ENCODE measurements at places on chromosomes 6 and 20.

GRCh38 chr6:43768506-43768860, 1.5 kb upstream of the VEGFA start:
- DNase-seq: no peak

DNA sequence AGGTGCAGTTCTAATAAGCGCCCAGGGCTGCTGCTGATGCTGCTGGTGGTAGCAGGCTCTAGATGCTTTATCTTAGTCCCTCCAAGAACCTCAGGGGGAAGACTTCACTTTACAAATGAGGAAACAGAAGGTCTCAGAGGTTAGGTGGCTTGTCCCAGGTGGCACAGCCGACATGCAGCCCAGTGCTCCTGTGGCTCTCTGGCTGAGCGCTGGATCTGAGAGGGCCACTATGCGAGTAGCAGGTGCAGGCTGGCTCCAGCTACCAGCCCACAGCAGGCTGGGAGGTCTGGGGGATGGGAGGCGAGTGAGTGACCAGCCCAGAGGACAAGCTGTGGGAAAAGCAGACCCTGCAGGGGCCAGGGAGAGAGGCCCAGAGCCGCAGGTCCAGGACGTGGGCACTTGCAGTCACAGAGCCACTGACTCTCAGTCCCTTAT, 90.9 kb downstream of the PRND start:
- no peak for DNase-seq

DNA sequence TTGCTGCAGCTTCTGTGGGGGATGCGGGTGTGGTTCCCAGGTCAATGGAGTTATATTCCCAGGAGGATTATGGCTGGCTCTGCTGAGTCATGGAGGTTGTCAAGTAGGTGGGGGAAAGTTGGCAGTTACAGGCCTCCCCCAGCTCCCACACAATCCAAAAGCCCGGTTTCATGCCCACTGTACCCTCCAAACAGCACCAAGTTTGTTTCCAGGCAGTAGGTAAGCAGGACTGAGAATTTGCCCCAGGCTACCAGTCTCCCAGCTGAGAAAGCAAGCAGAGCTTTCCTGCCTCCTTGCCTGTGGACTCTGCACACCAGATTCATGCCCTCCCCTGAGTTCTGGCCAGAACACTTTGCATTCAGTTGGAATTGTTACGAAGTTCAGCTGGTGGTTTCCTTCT, 578.2 kb downstream of the MEI4 start:
- no peak for DNase-seq

DNA sequence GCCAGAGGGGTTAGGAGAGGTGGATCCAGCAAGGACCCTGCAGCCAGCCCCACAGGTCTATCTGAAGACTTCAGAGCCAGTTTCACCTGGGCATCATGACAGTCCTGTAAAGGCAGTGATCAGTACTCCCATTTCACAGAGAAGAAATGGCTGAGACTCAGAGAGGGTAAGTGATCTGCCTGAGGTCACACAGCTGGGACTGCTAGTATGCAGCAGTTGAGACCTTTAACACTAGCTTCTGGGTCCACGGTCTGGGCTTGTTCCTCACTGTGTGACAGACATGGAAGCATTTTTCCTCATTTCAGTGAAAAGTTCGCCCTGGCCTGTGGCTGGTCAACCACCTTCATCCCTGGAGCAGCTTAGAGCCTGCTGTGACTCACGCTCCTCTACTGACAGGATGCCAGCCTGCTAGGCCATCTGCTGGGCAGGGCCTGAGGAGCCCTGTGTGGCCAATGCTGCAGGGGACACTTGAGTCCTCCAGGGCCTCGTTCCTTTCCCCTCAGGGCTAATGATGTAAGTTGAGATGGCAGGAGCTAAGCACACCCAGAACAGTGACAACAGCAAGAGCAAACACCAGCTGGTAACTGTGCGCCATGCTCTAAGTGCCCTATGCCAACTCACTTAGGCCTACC, 192.0 kb downstream of the LRFN2 start:
- no peak for DNase-seq

DNA sequence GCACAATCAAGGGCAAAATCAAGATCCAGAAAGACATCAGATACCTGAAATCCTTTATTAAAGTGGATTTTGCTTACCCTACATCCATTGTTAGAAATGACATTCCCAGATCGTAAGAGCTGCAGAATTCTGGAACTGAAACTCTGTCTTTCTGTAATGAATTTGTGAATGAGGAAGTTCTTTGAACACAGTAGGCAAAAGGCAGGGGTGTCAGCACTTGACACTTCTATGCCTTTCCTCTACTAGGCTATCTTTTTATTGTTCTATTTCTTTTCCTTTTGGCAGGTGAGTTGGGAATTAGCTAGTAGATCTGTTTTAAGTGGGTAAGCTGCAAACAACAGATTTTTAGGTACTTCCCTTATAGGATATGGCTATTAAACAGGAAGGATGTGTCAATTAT, 126.3 kb downstream of the CARMIL1 start:
- no peak for DNase-seq

DNA sequence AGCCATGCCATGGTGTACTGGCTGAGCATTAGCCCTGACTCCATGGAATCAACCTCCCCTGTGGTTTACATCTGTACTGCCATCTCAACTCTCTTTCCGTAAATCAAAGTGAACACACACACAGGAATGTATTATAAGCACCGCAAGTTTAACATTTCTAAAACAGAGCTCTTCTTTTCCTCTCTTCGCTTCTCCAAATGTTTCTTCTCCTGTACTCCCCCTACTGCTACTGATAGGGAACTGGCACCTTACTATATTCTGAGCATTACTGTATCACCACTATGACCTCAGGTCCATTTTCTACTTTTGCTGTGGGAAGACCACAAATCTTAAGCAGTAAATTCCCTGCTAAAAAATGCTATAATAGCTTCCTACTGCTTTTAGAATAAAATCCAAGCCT, 101.2 kb downstream of the NUS1 start:
- no peak for DNase-seq

DNA sequence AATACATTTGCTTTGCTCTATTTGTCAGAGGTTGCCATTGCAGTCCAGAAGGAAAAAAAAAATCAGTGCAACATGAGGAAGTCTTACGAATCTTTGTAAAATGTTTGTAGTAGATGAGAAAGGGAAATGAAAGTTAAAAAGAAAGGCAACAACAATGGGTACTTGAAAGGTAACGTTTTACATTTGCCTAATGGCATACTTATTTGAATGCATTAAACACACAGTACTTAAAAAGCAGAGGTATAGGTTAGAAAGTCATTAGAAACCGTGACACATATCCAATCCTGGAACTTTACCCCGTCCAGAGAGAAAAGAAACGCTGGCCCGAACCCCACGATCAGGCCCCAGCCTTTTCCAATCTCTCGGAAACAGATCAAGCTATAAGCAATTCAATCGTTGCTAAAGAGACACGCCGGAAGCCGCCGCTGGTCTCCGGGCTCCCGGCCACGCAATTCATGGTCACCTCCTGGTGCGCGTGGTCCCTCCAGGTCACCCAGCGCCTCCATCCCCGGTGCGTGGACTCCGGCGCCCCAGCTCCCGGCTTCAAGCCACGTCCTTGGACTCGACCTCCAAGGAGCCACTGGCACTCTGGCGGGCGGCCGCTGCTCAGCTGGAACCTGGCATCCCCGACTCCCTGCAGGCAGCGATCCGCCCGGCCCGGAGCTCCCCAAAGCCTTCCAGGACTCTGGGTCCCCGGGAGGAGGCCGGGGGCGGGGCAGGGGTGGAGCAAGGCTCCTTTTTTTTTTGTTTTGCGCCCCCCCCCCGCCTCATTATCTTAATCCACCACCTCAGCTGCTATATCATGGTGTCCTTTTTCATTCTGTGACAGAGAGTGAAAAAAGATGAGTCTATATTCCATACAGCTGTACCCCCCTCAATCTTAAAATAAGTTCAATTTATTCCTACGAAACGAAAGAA, at the start of gene SLC18B1:
TSS of gene SLC18B1 (minus strand) at position 687 of the 918 bp plus-strand sequence. CDS start at position 506, 181 bp downstream.
- no peak for DNase-seq

GRCh38 chr6:124430740-124431318, 531.4 kb upstream of the RNF217 start:
- DNase-seq: no peak

All from GM12891 (cell line).